M059J (cell line): ENCODE measurements at places on chromosomes 5 and 9.
A peak's percentile ranks its signal among the peaks of the same experiment; 100 is the strongest.

DNA sequence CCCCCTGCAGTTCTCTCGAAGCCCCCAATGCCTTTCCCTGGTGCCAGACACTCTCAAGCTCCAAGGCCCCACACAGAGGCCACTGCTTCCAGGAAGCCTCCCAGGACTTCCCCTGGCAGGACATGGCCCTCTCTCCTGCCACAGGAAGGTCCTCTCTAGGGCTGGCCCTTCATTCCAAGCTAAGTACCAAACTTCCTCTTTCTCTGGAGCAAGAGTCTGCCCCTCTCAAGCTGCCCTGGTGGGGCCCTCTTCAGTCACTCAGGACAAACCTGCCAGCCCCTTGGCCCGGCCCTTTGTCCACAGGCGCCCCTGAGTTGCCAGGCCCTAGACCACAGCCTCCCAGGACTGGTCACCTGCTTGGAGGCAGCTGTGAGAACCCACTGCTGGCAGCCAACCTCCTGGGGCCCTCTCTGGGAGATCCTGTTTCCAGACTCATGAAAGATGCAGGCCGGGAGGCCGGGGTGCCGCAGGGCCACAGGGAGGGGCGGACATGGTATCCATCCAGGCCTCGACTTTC, 6.6 kb downstream of the NINJ1 start:
- no peak for DNase-seq

GRCh38 chr5:60092671-60093422, 199.3 kb upstream of the PDE4D start:
- peak; percentile 99 for DNase-seq

DNA sequence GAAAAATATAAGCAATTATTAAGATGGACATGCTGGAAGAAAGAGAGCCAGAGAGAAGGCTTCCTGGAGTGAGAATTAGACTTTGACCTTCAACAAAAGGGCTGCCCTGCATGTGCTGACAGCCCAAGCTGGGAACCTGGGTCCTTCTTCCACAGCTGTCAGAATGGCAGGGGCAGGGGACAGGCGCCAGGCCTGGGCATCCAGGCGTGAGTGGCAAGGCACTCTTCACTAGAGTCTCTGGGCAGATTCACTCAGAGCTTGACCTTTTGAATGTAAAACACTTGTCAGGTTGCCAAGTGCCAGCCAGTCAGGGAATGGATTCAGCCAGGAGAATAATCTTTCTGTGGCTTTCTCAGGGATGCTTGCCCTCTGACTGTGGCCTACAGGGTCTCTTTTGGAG, 119.1 kb upstream of the CLINT1 start:
- peak; percentile 37 for DNase-seq

- no peak for DNase-seq
Measured at GRCh38 chr9:136947028-136947891, 2.2 kb downstream of the C8G start.

GRCh38 chr5:15797116-15797515, 297.1 kb downstream of the FBXL7 start:
- no peak for DNase-seq

DNA sequence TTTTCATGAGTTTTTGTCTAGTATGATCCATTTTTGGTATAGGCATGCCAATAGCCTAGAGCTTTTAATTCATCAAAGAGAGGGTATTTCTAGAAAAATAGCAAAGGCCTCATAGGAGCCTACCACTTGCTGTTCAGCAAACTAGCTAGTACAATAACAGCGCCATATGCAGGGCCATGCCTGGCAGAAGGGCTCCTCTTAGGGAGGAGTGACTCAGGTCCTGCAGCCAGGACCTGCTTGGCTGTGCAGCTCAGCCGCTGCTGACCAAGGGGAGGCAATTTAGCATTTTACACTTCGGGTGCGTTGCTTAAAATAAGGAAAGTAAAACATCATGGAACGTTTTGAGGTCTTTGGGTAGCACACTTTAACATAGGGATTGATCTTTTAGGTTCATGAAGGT, 100.6 kb downstream of the TRIO start:
- DNase-seq: no peak

GRCh38 chr5:96855031-96855872, 21.0 kb upstream of the ERAP2 start:
- peak; percentile 78 for DNase-seq
